ENCODE measurements at places on chromosomes 7 and 10. TPM values are rescaled to one million over a fixed set of nuclear protein-coding genes. Genes with fewer than 3 reads are reported as not detected.

Gene ITIH5
- not detected for total RNA-seq

DNA sequence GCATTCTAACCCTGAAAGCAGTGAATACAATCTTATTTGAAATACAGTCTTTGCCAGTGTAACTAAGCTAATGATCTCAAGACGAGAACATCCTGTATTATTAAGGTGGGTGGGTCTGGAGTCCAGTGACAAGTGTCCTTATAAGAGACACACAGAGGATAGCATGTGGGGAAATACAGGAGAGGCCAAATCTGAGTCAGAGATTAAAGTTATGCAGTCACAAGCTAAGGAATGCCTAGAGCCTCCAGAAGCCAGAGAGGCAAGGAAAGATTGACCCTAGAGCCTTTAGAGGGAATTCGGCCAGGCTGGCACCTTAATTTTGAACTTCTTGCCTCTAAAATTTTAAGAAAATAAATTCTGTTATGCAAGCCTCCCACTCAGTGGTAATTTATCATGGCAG, 87.5 kb upstream of the HGF start:
- H3K4me1 ChIP-seq = no peaks in the 10 kb centered on the region
- no peaks in the 10 kb centered on the region for H3K36me3 ChIP-seq

DNA sequence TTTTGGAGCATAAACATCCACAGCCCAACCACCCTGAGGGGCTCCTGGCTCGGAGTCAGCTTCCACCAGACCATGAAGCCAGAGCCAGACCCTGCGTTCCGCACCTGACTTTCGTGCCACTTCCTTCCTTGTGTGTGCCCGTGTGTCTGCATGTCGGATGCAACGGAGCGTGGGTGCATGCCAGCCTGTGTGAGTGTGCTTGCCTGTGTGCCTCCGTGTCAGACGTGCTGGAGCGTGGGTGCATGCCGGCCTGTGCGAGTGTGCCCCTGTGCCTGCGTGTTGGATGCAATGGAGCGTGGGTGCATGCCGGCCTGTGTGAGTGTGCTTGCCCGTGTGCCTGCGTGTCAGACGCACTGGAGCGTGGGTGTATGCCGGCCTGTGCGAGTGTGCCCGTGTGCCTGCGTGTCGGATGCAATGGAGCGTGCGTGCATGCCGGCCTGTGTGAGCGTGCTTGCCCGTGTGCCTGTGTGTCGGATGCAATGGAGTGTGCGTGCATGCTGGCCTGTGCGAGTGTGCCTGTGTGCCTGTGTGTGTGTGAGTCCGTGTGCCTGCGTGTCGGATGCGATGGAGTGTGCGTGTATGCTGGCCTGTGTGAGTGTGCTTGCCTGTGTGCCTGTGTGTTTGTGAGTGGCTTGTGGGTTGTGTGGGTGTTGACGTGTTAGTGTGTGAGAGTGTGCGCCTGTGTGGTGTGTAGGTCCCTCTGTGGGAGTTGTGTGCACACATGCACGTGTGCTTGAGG, 28.1 kb upstream of the KNDC1 start:
- no peak overlapping the region for H3K27ac ChIP-seq
- H3K27me3 ChIP-seq = no peaks in the 10 kb centered on the region
- no peak overlapping the region for H3K4me3 ChIP-seq
- peak; percentile 4 for DNase-seq

Gene FGFBP3
- 1.2 TPM for total RNA-seq

- no peaks in the 10 kb centered on the region for H3K27me3 ChIP-seq
- H3K36me3 ChIP-seq = no peaks in the 10 kb centered on the region
- DNase-seq = no peak
- H3K4me3 ChIP-seq = no peak overlapping the region
- H3K4me1 ChIP-seq = peaks cover 4% of the 10 kb centered on the region
These were observed 171.9 kb downstream of the RPS24 start for GRCh38 chr10:78205457-78206016.

- H3K4me3 ChIP-seq = no peak overlapping the region
- no peaks in the 10 kb centered on the region for H3K36me3 ChIP-seq
- DNase-seq = no peak
- no peaks in the 10 kb centered on the region for H3K27me3 ChIP-seq
- H3K27ac ChIP-seq = no peak overlapping the region
These were observed 75.9 kb upstream of the ARID5B start for GRCh38 chr10:61825628-61826027.

Gene PNLIP
- total RNA-seq = not detected

GRCh38 chr10:69315100-69315542, 36.8 kb downstream of the HK1 start:
- H3K4me3 ChIP-seq = no peak overlapping the region
- peaks cover 12% of the 10 kb centered on the region for H3K36me3 ChIP-seq
- H3K27ac ChIP-seq = no peak overlapping the region

- H3K27ac ChIP-seq = no peak overlapping the region
- H3K36me3 ChIP-seq = peaks cover 5% of the 10 kb centered on the region
- no peak for DNase-seq
- no peak overlapping the region for H3K4me3 ChIP-seq
- H3K4me1 ChIP-seq = peaks cover 3% of the 10 kb centered on the region
These were observed 28.4 kb downstream of the PLXNA4 start for GRCh38 chr7:132547821-132548220.

GRCh38 chr10:66505003-66505657, 420.7 kb upstream of the LRRTM3 start:
- no peak for DNase-seq
- no peaks in the 10 kb centered on the region for H3K4me1 ChIP-seq
- H3K36me3 ChIP-seq = no peaks in the 10 kb centered on the region

Gene TMEM168
- 17.4 TPM for total RNA-seq

DNA sequence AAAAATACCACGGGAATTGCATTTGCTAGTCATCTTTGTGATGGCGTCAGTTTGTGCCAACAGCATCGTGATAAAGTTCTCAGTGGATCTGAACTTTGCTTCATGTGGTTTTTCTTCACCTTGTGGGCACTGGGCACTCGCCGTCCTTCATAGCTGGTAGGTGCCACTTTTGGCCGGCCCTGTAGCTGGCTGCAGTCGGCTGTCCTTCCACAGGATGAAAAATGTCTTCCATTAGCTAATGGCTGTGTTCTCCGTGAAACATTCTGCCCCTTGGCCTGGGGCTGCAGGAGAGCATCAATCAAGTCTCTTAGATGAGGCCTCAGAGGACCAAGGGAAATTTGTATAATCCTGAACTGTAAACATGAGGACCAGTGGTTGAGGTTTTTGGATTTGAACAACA, 145.3 kb downstream of the DYNC1I1 start:
- no peaks in the 10 kb centered on the region for H3K36me3 ChIP-seq
- no peak for DNase-seq
- H3K27me3 ChIP-seq = peaks cover 18% of the 10 kb centered on the region
- H3K27ac ChIP-seq = no peak overlapping the region
- peaks cover 2% of the 10 kb centered on the region for H3K4me1 ChIP-seq
- H3K4me3 ChIP-seq = no peak overlapping the region

Gene KCP
- total RNA-seq = 0.05 TPM

- H3K4me1 ChIP-seq = no peaks in the 10 kb centered on the region
- no peak overlapping the region for H3K27ac ChIP-seq
These were observed 26.0 kb downstream of the LRRC18 start for GRCh38 chr10:48913674-48914073.

Gene TSPAN12
- not detected for total RNA-seq

DNA sequence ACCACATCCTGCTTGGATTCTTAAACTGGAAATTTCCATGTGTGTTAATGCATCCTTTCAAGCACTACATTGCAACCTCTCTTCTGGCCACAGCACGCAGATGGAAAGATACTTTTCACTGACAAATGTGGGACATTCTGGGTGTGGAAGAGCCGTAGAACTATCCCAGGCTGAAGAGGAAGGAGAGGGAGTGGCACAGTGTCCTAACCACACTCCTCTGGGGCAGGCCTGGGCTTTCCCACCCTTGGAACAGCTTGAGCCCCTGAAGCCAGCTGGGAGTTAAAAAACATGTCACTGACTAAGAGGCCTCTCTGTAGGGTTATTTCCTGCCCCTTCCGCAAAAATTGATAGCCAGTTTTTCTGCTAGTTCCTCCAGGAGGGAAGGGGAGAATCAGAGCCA, 34.0 kb upstream of the DNMBP start:
- no peak overlapping the region for H3K4me3 ChIP-seq
- DNase-seq = no peak
- H3K4me1 ChIP-seq = peaks cover 3% of the 10 kb centered on the region
- peaks cover under 1% of the 10 kb centered on the region for H3K27me3 ChIP-seq
- no peaks in the 10 kb centered on the region for H3K36me3 ChIP-seq

GRCh38 chr7:81470724-81471379, 299.0 kb downstream of the HGF start:
- DNase-seq = no peak
- H3K4me1 ChIP-seq = no peaks in the 10 kb centered on the region
- no peak overlapping the region for H3K27ac ChIP-seq
- no peak overlapping the region for H3K4me3 ChIP-seq

GRCh38 chr7:131525820-131526219, 30.6 kb downstream of the PODXL start:
- peaks cover 4% of the 10 kb centered on the region for H3K27me3 ChIP-seq
- no peak overlapping the region for H3K4me3 ChIP-seq
- H3K36me3 ChIP-seq = no peaks in the 10 kb centered on the region
- H3K4me1 ChIP-seq = peaks cover 13% of the 10 kb centered on the region
- DNase-seq = no peak

DNA sequence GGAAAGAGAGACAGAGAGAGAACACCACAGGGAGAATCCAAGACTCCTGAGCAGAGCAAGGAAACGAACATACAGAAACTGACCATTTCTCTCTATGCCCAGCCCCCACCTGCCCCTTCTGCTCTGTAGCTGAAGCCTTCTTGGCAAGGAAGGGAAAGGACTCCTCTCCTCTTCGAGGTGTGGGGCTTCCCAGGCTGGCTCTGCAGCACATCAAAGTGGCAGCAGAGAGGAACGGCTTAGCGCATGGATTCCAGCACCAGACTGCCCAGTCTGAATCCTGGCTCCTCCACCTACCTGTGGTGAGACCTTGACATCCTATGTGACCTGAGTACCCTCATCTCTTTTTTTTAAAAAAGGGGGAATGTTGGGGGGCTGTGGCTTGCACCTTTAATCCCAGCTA, 69.4 kb downstream of the SH3PXD2A start:
- peaks cover 12% of the 10 kb centered on the region for H3K4me1 ChIP-seq
- DNase-seq = no peak
- no peak overlapping the region for H3K4me3 ChIP-seq
- peaks cover 5% of the 10 kb centered on the region for H3K27me3 ChIP-seq
- H3K27ac ChIP-seq = no peak overlapping the region

DNA sequence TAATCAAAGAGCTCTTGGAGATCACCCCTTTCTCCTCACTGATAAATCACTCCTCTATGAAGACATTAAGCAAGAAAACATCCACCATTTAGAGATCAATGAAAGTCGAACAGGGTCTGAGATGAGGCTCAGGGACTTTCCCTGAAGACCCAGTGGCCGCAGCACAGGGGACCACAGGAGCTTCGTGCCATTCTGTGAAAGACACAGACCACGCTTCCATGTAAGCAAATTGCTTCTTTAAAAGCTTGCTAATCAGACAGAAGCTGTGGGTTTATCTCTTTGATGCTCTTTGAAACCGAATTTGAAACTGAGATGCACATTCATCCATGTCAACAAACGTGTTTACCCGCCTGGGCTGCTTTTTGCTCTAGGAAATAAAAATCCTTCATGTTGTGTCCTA, 231.9 kb upstream of the PPP2R2D start:
- H3K27ac ChIP-seq = no peak overlapping the region
- no peak overlapping the region for H3K4me3 ChIP-seq
- H3K4me1 ChIP-seq = no peaks in the 10 kb centered on the region
- no peak for DNase-seq

Gene SUFU
- 10.0 TPM for total RNA-seq

Gene BNIP3
- total RNA-seq = 84.9 TPM

DNA sequence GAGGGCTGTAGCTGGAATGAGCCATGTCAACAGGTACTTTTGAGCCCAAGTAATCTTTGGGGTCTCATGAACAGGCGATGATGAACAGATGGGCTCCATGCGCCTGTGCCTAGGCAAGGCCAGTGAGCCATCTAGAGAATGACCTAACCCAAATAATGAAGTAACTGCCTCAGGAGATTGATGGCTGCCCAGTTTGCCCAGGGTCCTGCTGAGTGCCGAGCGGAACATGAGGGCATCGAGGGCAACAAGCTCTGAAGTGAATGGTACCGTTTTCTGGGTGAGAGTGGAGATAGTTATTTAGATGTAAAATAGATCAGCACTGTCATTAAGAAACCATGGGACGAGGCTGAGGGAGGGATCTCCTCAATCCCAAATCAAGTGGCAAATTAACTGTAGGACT, 77.9 kb downstream of the EZH2 start:
- DNase-seq = no peak
- H3K4me1 ChIP-seq = peaks cover 6% of the 10 kb centered on the region
- H3K27ac ChIP-seq = no peak overlapping the region
- H3K27me3 ChIP-seq = no peaks in the 10 kb centered on the region
- H3K36me3 ChIP-seq = peaks cover 44% of the 10 kb centered on the region

DNA sequence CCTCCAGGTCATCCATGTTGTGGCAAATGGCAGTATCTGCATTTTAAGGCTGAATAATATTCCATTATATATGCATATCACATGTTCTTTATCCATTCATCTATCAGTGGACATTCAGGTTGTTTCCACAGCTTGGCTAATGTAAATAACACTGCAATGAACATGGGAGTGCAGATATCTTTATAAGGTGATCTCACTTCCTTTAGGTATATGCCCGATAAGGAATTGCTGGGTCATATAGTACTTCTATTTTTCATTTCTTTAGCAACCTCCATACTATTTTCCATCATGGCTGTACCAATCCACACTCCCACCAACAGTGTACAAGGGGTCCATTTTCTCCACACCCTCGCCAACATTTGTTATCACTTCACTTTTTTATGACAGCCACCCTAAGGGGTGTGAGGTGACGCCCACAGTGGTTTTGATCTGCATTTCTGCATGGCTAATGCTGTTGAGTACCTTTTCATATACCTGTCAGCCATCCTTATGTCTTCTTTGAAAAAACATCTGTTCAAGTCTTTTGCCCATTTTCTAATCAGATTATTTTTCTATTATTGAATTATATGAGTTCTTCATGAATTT, 18.9 kb downstream of the ABI1 start:
- no peak overlapping the region for H3K4me3 ChIP-seq
- no peaks in the 10 kb centered on the region for H3K27me3 ChIP-seq
- H3K4me1 ChIP-seq = peaks cover 75% of the 10 kb centered on the region

Gene UTF1
- not detected for total RNA-seq

DNA sequence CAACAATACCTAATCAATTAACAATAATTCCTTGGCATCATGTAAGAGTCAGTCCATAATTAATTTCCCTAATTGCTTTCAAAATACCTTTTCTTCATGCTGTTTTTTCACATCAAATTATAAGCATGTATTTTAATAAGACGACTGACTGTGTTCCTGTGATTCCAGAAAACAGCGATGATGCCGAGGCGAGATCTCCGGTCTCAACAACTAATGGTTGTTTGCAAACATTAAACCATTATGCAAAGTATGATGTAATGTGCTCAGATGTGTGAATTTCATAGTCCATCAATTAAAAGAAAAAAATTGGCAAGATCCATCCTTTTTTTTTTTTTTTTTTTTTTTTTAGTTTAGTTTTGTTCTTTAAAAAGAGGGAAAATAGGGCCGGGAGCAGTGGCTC, 44.5 kb upstream of the PIP4K2A start:
- H3K4me1 ChIP-seq = no peaks in the 10 kb centered on the region
- no peaks in the 10 kb centered on the region for H3K36me3 ChIP-seq
- H3K27ac ChIP-seq = no peak overlapping the region
- no peak overlapping the region for H3K4me3 ChIP-seq
- no peaks in the 10 kb centered on the region for H3K27me3 ChIP-seq

Data from activated CD4-positive, alpha-beta memory T cell treated with anti-CD3 and anti-CD28 coated beads for 36 hours (primary cell).